ENCODE measurements at places on chromosomes 2 and 18.

- DNase-seq, result peak; percentile 80
Measured at GRCh38 chr2:85601771-85602475, 575 bp downstream of the TMEM150A start.

DNA sequence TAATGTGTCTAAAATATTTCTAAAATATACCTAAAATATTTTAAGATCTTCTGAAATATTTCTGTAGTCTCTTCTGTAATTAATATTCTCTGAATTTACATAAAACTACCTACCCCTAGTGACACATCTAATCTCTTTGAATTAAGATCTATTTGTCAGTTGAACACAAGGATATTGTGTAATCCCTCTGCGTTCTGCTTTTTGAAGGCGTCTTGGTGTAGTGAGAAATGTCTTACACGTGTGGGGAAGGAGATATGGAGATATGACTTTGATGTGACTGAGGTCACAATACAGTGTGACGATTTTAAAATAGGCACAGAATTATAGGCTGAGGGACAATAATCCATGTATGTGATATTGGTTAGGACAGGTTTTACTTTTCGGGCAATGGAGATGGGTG is 79.8 kb downstream of the DOK6 start:
- DNase-seq, result no peak

DNA sequence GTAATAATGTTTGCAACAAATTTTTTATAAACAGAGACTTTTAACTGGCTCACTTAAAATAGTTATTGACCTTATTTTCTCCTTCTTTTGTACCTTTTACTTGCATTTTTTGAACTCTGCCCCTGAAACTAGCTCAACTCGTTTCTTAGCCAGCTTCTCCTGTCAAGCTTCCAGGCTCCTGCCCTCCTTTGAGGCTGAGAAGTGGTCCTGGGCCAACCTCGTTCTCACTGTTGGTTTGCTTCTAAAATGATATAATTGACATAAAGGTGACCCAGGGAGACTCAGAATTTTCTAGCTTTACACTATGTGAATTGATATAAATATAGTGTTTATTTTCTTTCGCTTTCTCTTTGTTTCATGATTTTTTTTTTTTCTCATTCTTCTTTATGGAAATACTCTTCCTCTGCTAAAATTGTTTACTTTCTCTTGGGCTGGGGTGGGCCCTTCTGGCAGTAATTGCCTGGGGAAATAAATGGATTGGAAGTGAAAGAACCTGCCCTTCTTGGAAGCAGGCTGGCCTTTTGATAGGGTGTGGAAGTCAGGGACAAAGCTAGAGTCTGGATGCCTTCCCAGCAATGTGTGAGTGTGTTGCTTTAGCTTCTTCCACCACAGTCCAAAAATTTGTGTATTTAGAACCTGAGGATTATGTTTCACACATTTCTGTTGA is 30.7 kb downstream of the GPD2 start:
- DNase-seq, result peak; percentile 40

DNA sequence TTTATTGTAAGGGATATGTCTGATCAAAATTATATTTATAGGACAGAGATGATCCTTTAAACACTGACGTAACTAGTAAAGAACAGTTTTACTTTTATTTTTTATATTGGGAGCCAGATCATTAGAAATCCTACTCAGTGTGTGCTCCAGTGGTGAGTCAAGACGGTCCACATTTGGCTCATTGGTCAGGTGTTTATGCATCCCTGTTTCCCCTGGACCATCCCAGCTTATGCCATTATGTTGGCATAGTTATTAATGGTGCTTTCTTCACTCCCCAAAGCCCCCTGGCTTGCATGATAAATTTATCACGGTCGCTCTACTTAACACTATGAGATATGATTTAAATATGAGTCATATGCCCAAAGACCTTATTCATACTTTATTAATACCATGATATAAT is 293.4 kb downstream of the XIRP2 start:
- DNase-seq, result no peak

- no peak for DNase-seq
Measured at GRCh38 chr18:36872329-36872728, 43.4 kb downstream of the KIAA1328 start.

DNA sequence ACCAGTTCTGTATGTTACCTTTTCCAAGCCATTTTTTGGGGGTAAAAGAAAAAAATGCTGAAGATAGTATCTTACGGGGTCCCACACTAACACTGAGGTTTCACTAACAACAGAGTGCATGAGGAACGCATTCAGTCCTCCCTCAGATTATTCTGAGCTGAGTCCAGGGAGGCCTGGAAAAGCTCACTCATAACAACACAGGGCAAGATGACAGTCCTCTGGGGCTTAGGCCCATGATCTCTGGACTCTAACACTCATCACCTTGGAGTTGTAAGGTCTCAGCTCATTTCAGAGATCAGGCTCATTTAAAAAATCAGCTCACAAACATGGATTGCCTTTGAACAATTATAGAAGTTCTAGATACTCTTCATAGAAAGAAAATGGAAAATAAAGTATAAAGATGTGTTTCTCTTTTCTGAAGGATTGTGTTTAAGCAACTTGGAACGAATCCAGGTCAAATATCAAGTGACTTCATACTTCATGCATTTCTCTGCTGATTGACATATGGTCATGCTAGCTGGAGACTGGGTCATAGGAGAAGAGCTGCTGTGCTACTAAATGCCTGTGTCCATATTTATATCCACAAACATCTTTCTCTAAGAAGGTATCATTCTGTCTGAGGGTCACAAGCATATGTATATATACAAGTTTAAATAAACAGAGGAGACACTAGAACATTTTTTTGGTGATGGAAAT is 265.8 kb downstream of the ALK start:
- DNase-seq, result no peak

GRCh38 chr2:60926741-60927552 is 45.6 kb downstream of the REL start:
- DNase-seq, result no peak

Measured in C1 segment of cervical spinal cord (tissue), 14 donors.